NCI-H2171 treated with DMSO at 0.1 percent for 48 hours (cell line): ENCODE measurements at places on chromosomes 5 and 9.

GRCh38 chr9:137082925-137083290, 3.9 kb upstream of the MAN1B1 start:
- DNase-seq: no peak

DNA sequence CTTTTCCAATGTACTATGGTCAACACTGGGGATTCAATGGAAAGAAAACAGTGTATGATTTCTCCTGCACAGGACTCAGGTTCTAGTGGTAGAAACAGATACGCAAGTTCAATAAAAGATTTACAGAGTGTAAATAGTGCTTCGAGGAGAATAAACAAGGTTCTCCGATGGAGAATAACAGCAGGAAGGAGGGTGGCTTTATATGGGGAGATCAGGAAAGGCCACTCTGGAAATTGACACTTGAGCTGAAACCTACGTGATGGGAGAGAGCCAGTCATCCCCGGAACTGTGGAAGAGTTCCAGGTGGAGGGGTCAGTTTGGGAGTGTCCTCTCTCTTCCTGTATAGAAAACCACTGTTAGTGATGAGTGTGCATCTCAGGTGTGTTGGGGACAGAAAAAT, 65.9 kb downstream of the GARNL3 start:
- no peak for DNase-seq

- DNase-seq: no peak
Observed at GRCh38 chr5:137666461-137666850, 69.4 kb downstream of the KLHL3 start.

GRCh38 chr9:93508207-93508606, 54.8 kb upstream of the FAM120AOS start:
- no peak for DNase-seq

- no peak for DNase-seq
Observed at GRCh38 chr5:30156156-30156555, 1037.3 kb upstream of the CDH6 start.

- no peak for DNase-seq
Observed at GRCh38 chr9:19116107-19116790, 11.0 kb downstream of the PLIN2 start.

- no peak for DNase-seq
Observed at GRCh38 chr9:108654566-108654965, 201.2 kb downstream of the ACTL7B start.

DNA sequence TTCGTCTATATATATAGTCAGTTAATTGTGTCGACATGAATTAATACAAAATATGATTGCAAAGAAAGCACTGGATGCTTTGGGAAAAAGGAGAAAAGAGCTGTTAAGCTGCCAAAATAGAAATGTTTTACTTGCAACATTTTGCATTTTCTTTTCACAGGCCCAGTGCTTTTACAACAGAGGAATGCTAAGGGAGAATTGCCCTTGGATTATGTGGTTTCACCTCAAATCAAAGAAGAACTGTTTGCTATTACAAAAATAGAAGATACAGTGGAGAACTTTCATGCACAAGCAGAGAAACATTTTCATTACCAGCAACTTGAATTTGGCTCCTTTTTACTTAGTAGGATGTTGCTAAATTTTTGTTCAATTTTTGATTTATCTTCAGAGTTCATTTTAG, 76.2 kb downstream of the SLF1 start:
- no peak for DNase-seq

DNA sequence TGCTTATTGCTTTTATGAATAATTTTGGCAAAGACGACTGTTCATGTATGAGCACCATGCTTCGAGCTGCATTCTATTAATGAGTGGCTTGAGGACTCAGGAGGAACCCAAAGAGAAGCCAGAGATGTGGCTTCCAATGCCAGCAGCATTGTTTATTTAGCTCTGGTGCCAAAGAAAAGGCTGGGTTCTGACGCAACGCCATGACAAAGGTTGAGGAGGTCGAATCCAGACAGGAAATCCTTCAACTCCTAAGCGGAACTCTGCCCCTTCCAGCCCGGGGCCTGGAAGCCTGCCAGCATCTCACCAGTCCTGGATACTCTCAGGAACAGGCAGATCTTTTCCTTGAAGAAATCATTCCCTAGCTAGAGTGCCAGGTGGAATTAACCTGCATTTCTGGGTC, 104.4 kb downstream of the ARHGAP26 start:
- DNase-seq: no peak
